ENCODE measurements at places on chromosomes 5 and 9. TPM values are rescaled to one million over a fixed set of nuclear protein-coding genes. Genes with fewer than 3 reads are reported as not detected.

Gene CCL28
- total RNA-seq, result 3.4 TPM

Gene NKD2
- 15.0 TPM for total RNA-seq

Gene C5orf46
- total RNA-seq, result not detected

Gene CAMK4
- total RNA-seq, result 57.1 TPM

Gene ACTL7A
- total RNA-seq, result not detected

Gene PCDHA9
- 2.9 TPM for total RNA-seq

Gene CARTPT
- total RNA-seq, result 38.7 TPM

Gene C9orf50
- 1.2 TPM for total RNA-seq

Gene CSF1R
- total RNA-seq, result 35.7 TPM

Gene NMUR2
- 0.54 TPM for total RNA-seq
